ENCODE measurements at places on chromosomes 7 and 10.

- DNase-seq, result no peak
Measured at GRCh38 chr10:110724116-110724921, 80.2 kb downstream of the RBM20 start.

- DNase-seq, result no peak
Measured at GRCh38 chr7:56686276-56686859, 445.9 kb downstream of the ZNF479 start.

GRCh38 chr10:62024026-62024701 lies 122.7 kb downstream of the ARID5B start:
- DNase-seq, result no peak

DNA sequence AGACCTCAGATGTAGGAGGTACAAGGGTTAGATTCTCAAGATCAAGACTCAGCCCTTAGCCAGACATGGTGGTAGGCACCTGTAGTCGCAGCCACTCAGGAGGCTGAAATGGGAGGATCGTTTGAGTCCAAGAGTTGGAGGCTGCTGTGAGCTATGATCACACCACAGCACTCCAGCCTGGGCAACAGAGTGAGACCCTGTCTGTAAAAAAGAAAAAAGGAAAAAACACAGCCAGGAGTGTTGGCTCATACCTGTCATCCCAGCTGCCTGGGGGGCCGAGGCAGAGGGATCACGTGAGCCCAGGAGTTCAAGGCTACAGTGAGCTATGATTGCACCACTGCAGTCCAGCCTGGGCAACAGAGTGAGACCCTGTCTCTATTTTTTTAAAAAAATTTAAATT lies 69.3 kb downstream of the GTF2IRD1 start:
- DNase-seq, result no peak

- DNase-seq, result no peak
Measured at GRCh38 chr7:98329100-98329790, 47.8 kb downstream of the BRI3 start.

GRCh38 chr10:106513352-106513771 lies 651.1 kb downstream of the SORCS1 start:
- no peak for DNase-seq

GRCh38 chr10:67812007-67812406 lies 26.0 kb downstream of the DNAJC12 start:
- DNase-seq, result no peak

DNA sequence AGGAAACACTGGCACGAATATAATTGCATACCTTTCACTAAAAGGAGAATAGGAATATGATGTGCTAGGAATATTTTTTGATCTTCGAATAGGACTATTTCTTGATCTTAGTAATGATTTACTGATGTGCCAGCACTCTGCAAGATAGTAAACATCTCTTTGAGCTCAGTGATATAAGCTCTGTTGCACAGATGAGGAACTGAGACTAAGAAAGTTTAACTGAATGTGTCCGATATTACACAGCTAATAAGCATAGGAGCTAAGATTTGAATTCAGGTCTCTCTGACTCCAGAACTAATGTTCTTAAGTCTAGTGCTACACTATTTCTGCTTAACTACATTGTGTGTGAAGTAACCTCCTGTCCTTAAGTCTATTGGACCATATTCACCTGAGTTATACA lies 98.4 kb upstream of the PTPRZ1 start:
- DNase-seq, result no peak

GRCh38 chr10:118028619-118029018 lies 18.1 kb downstream of the RAB11FIP2 start:
- no peak for DNase-seq

DNA sequence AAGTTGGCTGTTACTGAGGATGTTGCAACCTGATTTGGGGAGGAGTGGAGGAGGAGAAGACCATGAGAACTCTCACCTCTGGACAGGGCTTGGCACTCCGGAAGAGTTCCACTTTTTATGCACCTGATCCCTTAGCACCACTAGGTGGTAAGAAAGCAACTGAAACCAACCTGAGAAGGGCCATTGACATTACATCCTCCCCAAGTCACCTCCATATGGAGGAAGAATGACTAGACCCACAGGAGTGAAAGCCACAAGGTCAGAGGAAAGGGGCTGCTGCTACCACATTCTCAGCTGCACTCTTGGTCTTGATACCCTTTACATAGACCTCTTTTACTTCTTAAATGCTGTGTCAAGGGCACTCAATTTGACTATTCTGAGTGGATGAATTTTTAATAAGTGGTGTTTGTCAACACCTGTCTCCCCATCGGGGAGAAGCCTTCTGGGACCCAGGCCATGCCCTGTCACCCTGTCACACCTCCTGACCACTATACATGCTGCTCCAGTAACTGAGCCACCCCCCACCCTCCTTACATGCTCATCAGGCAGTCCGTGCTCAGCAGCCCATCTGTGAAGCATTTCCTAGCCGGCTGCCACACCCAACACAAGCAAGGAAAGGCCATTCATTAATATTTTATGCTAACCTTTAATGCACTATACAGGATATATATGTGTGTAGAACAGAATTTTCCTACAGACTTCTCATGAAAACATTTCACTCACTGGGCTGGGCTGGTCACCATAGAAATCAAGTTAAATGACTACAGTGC lies 362.9 kb downstream of the GFRA1 start:
- no peak for DNase-seq

DNA sequence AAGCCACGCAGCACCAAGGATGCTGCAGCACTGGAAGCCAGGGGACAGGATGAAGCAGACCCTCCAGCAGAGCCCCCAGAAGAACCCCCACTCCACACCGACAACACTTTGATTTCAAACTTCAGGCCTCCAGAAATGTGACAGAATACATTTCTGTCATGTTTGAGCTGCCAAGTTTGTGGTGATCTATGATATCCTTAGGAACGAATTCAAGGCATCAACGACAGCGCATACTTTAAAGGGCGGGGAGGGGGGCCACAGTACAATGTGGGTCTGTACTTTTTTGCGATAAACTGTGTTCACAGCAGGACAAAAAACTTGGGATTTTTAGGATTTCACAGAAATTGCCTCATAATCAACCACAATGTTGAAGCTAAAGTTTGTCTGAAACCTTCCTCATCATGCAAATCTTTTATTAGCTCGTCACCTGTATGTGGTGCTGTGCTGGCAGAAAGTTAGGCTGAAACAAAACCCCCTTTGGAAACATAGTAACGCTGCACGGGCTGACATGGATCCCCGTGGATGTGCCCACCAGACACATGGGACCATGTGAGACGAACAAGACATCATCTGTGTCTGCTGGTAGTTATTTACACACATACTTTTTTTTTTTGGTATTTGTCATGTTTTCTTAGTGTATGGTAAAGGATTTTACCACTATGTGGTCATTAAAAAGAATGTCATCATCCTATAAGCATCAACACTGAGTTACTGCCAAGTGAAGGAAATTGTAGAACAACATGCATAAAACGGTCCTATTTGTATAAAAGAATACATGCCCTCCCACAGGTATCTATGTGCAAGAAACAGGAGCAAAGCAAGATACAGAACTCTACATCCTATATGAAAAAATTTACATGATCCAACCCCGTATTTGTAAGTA lies 113.3 kb upstream of the AFAP1L2 start:
- no peak for DNase-seq

DNA sequence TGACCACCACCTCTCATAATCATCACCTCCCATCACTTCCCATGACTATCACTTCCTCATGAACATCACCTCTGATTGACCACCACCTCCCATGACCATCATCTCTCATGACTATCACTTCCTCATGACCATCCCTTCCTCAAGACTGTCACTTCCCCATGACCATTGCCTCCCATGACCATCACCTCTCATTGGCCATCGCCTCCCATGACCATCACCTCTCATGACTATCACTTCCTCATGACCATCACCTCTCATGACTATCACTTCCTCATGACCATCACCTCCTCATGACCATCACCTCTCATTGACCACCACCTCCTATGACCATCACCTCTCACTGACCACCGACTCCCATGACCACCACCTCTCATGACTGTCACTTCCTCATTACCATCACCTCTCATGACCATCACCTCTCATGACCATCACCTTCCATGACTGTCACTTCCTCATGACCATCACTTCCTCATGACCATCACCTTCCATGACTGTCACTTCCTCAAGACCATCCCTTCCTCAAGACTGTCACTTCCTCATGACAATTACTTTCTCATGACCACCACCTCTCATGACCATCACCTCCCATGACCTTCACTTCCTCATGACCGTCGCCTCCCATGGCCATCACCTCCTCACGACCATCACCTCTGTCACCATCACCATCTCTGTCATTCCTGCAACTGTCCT lies 51.6 kb downstream of the PDGFA start:
- DNase-seq, result no peak
